ENCODE measurements at places on chromosomes 13 and 19. TPM values are rescaled to one million over a fixed set of nuclear protein-coding genes. Genes with fewer than 3 reads are reported as not detected.

TMEM59L gene
- total RNA-seq, result 2.5 TPM

FBN3 gene
- total RNA-seq, result 0.55 TPM

DCLK1 gene
- total RNA-seq, result not detected

OR7D2 gene
- not detected for total RNA-seq

MEDAG gene
- not detected for total RNA-seq

CEACAM16 gene
- not detected for total RNA-seq

SLC10A2 gene
- not detected for total RNA-seq

EML2 gene
- total RNA-seq, result 52.9 TPM

DNA sequence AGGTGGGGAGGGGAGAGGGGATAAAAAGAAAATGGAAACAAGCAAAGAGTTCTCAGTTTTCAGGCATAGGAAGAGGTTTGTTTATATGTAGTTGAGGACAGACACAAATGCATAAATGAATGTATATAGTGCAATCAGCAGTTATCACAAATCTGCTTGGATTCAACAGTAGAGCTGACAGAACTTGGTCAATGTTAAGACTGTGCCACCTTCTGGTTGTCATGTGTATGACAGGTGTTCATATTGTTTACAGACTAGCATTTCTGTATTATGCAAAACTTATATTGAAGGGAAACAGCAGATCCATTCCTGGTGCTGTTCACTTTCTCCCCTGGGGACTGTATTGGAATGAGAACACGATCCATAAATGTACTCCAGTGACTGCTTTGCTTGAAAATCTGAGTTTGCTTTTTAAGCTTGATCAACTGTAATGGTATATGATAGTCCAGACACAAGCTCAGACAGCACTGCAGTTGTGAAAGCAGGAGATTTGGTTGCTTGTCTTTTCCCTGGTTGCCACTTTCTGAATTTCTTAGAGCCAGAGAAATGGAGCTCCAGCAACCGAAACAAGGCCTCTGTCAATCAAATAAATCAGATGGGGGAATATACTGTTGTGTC lies 319.5 kb upstream of the OBI1 start:
- peak; percentile 75 for DNase-seq

DNA sequence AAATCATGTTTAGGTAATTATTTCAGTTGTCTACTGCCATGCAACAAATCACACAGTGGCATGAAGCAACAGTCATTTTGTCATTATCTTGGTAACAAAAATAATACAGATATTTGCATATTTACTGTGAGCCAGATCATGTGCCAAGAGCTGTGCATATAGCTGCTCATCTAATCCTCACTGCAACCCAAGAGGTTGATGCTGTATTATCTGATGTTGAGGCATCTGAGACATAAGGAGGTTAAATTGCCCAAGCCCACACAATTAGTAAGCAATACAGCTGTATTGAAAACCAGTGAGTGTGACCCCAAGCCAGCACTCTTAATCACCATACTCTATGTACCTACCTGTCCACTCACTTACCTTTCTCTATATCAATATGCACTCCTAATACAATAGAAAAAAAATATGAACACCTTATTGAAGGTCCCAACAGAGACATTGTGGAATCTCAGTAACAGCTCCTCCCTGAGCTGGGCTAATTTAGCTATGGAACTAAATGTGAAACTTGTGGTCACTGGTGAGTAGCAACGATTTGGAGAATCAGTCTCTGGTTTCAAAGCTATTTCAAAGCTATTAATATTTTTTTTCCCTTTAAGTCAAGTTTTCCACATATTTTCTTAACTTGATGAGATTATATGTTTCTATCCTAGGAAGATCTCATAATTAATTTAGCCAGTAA lies 185.2 kb downstream of the KLF12 start:
- DNase-seq, result no peak

GRCh38 chr13:91278888-91279287 lies 68.6 kb upstream of the MIR17HG start:
- DNase-seq, result no peak

GRCh38 chr13:93624311-93624777 lies 397.7 kb downstream of the GPC6 start:
- DNase-seq, result no peak

DNA sequence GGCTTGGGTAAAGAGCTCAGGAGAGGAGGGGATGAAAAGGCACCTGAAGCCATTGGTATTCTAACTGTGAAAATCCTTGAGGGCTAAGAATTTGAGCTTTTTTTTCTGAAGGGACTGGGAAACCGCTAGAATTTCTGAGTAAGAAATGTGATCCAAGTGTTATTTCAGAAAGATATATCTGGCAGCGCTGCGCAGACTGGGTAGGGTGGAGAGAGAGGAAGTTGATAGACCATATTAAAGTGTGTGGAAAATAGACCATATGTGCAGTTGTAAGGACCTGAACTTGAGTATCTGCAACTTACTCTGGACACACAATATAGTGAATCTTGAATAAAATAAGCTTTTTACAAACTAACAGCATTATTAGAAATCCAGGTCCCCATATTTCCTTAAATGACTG lies 427.4 kb downstream of the NDFIP2 start:
- DNase-seq, result no peak

DNA sequence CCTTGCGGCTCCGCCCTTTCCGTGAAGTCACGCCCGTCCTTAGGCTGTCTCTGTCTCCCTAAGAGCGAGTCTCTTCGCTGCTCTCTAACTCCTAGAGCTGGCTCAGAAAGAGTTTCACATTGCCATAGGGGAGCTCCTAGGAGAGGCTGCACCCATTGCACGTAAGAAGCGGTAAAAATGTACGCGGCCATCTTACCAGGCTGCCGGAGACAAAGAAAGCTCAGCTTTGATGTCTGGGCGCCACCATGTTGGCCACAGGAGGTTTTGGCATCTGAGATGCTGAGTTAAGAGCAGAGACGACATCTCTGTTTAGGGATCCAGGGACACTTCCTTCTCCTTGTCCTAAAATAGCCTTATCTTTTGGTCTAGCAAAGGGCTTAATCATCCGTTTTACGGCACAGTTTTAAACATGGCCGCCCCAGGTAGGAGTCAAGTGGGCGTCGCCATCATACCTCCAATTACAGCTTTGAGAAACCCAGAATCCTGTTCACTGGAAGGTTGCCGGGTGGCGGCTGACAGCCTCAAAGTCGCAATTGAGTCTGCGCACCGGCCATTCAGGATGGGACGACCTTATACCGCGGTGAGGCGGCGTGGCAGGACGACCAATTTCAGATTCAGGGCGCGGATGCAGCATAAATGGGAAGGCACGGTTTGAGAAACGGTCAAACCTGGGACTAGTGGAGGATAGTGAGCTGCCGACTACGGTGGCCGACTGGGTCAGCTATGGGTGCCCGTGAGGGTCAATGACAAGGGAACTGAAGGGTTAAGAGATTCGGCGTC lies at the start of gene ZNF793:
TSS of gene ZNF793 (plus strand) at position 553 of the 780 bp plus-strand sequence. CDS start 16,501 bp downstream, outside the sequence.
- DNase-seq, result peak; percentile 93

DNA sequence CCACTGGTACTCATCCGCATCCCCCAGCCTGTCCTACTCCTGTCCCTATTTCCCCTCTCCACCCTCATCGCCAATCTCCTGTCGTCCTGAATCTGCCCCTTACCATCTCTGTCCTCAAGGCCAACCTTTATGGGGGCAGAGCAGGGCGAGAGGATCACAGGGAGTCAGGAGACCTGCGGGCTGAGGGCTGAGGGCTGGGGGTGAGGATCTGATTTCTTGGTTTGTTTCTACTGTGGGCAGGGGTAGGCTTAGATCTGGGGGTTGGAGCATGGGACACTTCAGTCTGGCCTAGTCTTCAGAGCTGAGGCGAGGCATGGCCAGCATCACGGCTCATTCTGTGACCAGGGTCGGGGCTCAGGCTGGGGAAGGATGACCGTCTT lies 16.5 kb upstream of the ERCC1 start:
- DNase-seq, result no peak

DNA sequence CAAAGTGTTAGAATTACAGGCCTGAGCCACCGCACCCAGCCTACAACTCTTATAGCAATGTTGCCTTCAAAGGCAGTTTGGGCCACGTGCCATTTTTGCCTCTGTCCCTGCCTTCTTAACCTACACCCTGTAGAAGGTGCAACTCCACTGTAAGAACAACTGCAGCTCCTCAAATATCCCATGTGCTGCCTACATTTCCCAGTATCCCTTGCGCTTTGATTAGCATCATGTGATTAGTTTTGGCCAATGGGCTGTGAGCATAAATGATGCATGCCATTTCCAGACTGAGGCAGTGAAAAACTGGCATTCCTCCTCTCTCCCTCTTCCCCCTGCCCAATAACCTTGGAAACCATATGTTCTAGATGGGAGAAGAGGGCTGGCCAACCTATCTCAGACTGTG lies 75.2 kb upstream of the MRI1 start:
- peak; percentile 32 for DNase-seq

GRCh38 chr19:57671124-57671895 lies 2.6 kb downstream of the ZSCAN4 start:
- DNase-seq, result no peak

DNA sequence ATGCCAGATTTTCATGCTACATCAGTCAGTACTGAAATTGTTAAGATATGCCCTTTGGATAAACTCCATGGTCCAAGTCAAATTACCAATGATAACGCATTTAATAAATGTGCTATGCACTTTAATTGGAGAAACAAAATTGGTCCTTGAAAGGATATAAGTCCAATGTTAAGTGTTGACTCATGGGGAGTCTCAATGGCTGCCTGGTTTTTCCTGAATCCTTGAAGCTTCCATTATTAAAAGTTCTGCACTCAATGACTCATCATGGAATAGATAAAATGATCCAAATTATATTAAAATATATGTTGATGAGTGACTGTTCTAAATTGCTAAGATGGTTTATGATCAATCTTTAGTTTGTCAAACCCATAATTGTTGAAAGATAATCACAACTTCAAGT lies 346.0 kb upstream of the ATXN8OS start:
- DNase-seq, result no peak

DNA sequence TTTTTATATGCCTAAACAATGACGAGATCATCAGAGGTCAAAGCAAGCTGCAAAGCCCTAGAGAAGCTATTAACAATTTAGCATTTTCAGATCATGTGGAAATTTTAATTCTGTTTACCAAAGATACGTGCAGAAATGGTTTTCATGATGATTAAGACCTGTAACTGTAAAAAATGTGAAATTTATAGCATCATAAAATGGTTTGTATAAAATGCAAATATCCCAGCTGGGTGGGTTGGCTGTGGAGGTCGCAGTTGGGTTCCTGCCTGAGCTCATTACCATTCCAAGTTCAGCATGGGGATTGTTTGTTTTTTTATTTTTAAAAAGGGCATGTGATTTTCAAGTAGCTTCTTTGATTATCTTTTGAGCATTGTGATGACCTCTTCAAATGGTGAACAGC lies 47.9 kb upstream of the SIAH3 start:
- no peak for DNase-seq

DNA sequence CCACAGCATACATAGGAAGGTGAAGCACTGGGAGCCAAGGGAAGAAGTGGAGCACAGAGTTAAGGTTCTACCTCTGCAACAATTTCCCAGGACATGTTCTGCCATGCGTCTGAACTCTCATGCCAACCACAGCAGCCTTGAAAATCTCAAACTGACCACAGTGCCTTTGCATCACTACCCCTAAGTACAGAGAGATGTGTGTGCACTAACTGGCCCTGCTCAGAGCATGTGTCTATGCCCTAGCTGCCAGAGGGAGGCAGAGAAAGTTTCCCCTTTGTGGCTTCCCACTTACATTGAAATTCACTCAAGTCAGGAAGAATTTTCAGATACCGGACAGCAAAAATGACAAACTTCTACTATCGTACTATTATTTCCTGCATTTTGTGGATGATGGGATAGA lies 26.8 kb upstream of the WDFY2 start:
- DNase-seq, result no peak

DNA sequence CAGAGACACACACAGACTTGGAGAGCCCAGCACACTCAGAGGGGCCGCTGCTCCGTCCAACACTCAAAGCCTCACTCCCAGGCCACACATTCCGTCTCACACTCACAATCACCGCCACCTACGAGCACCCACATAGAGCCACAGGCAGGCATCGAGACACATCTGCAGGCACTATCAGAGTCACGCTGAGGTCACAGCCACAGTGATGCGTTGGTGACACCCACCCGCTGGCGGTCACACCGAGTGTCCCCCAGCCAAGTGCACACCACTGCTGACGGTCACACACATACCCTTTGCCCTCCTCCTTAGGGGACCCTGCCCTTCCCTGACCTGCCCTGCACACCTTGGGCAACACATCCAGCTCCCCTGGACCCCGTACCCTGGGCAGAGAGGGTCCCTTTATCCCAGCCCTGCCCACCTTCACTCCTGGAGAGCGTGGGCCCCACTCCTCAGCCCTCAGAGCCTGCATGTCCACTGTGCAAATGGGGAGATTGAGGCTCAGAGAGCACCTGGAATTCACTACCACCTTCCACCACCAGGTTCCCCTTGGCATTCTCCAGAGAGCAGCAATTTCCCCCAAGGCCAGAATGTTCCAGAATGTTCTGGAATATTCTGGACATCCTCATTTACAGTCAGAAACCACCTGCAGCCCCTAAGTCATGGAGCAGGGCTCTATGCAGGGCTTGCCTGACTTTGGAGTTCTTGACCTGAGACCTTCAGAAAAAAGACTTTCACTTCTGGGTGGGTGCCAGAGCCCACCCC lies 5.4 kb downstream of the FUT5 start:
- DNase-seq, result no peak

GRCh38 chr19:17108453-17108784 lies 32.8 kb downstream of the MYO9B start:
- no peak for DNase-seq

DNA sequence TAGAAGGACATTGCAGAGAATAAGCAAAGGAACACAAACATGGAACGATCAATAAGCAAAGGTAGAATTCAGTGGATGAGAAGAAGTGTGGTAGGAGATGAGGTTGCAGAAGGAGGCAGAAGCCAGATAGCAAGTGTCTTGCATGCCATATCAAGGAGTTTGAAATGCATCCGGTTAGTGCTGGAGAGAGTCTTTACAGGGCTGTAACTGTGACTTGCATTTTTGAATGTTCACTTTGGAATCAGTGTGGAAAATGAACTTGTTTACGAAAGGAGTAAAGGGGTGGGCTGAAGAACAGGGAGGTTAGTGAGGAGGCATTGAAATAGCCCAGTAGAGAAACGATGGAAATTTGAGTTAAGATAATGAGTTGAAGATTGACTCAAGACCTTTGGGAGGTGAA lies 90.7 kb upstream of the MBNL2 start:
- DNase-seq, result no peak

DNA sequence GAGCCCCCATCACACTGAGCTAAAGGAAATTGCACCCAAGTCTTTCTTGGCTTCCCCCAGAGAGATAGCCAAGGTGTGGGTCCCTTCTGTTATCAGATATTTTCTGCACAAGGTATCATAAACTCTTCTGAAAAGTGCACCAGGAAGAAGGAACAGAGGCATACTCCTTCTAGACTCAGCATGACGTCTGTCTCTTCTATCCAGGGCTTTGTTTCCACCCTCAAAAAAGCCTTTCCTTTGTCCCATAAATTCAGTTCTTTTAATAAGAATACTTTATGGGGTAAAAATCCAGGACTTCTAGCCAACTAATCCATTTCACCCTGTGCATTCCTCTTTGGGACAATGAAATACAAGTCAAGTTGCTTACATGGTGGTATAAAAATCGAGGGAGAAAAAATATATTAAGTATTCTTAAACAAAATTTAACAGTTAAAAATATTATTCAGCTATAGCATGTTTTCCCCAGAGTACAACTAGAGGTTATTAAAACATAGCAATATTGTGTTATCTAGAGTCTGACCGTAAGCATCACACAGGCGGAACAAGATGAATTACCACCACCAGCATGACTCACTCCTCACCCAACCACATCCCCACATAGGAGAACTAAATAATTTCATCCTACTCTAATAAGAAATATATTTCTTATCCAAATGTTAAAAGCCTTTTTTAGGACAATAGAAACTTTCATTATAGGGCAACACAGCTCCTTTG lies 79.9 kb upstream of the GPC6 start:
- no peak for DNase-seq

All from G401 (cell line).